T-helper 1 cell (primary cell): ENCODE measurements at places on chromosomes 2 and 18.

- no peak for DNase-seq
These were observed 1.6 kb downstream of the TNP1 start for GRCh38 chr2:216858312-216858711.

- no peak for DNase-seq
These were observed 824.2 kb downstream of the PLCL1 start for GRCh38 chr2:198628596-198628995.

DNA sequence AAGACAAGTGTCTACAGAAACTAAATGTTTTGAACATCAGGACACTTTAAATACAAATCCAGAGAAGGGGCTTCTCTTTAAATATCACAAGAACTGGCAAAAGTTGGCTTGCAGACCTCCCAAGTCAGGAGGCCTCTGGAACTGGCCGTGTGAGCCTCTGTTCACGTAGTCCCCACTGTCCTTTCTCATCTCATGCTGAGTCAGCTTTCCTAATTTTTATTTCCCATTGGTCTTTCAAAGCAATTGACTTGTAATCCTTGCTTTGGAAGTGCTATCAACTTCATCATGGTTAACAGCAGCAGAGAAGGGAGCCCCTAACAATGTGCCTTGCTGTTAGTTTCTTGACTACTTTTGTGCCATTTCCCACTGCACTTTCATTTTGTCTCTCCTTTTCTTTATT is 303.3 kb downstream of the DPP10 start:
- no peak for DNase-seq

- no peak for DNase-seq
These were observed 6.9 kb downstream of the CREG2 start for GRCh38 chr2:101380376-101380775.

DNA sequence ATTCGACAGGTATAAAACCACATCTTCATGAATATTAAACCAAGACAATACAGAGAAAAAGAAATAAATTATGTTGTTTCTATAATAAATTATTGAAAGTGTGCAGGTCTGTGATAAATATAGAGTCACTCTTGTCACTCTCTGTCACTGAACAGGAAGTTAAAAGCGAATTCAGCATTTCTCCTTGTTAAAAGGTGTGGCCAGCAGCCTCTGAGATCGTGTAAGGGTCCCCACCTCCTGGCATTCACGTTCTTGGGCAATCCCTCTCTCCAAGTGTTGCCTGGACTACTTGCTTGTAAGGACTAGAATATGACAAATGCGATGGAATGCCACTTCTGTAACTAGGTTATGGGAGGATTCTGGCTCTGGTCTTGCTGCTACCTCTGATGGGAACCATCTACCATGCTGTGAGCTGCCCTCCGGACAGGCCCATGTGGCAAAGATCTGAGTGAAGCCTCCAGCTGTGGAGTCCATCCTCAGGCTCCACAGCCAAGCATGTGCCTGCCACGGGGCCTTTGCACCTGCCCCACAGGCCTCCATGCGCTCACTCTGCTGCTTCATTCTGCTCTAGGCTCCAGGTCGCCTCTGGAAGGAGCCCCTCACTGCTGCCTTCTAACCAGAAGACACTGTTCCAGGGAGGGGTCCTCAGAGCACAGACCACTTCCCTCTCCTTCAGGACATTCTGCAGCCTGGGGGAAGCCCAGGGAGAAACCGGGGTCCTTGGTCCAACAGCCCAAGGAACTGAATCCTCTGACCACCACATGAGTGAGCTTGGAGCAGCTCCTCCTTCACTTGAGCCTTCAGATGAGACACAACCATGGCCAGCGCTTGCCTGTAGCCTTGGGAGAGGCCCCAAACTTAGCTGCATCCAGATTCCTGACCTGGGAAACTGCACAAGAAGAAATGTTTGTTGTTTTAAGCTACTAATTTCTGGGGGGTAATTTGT is 202.9 kb upstream of the HDAC4 start:
- no peak for DNase-seq

DNA sequence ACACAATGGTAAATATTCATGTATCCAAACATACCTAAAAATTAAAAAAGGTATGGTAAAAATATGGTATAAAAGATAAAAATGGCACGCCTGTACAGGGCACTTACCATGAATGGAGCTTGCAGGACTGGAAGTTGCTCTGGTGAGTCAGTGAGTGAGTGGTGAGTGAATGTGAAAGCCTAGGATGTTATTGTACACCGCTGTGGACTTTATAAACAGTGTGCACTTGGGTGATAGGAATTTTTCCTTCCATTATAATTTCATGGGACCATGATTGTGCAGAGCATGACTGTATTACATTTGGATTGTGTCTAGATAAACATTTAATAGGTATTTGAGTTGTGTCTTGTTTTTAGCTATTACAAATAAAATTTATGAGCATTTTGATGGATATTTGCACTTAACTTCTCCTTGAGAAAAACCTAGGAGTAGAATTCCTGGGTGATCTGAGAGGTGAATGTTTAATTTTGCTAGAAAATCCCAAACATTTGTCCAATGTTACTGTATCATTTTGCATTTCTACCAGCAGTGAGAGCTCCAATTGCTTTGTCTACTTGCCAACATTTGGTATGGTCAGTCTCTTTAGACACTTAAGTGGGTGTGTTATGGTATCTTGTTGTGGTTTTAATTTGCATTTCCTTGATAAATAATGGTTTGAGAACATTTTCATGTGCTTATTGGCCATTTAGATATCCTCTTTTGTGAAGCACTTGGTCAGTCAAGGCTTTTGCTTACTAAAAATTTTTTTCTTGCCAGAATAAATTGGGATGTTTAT is 81.7 kb downstream of the BCL2L11 start:
- DNase-seq: no peak

DNA sequence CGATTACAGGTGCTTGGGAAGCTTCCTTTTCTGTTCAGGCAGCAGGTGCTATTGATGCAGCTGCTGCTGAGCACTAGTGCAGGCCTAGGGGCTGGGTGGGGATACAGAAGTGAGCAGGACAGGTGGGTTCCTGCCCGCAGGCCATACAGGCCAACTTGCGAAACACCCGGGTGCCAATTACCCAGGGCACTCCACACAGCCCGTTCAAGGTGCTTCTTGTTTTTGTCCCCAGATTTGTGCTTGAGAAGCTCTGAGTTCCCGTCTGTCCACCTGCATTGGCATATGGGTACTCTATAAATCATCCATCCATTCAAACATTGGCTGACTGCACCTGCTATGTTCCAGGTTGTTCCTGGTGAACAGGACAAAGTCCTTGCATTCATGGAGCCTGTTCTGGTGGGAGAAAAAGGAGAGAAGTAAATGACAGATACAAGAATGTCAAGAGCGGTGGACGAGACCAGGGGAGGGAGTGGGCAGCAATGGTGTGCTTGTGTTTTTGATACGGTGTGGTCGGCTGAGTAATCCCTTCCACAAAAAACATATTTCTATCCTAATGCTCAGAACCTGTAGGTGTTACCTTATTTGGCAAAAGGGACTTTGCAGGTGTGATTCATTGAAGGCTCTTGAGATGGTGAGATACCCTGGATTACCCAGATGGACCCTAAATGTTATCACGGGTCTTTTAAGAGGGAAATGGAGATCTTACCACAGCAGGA is 31.4 kb downstream of the SH3BP4 start:
- DNase-seq: no peak

DNA sequence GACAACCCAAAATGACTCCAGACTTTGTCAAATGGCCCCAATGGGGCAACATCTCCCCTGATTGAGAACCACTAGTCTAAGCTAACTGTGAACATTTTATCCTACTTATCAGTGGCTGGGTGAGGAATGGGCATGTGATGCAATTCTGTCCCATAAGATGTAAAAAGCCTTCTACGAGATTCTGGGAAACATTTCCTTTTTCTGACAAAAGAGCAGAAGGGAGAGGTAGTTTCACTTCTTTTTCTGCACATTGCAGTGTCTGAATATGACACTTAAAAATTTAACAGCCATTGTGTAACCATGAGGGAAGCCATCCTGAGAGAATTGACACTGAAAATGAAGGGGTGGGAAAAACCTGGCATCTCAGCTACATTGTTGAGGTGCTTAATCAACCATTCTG is 17.3 kb upstream of the MARCHF4 start:
- no peak for DNase-seq

DNA sequence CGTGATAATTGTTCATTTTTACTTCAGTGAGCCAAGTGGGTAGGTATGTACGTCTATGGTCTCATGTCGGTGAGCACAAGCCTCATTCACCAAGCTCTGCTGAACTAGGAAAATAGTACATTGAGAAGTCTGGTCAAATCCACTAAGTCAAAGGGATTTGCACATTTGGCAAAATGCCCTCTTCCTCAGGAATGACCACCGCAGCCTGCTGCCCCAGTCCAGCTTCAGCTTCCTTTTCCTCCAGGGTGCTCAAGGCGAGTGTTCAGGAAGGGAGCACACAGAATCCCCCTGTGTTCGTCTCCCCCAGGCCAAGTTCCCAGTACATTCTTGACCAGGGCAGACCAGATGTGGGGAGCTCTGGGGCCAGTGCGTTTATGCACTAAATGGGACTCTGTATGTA is 23.0 kb downstream of the TCF7L1 start:
- DNase-seq: no peak
